Pons (tissue), 1 donor: ENCODE measurements at places on chromosomes 12 and 14.
A peak's percentile ranks its signal among the peaks of the same experiment; 100 is the strongest.

DNA sequence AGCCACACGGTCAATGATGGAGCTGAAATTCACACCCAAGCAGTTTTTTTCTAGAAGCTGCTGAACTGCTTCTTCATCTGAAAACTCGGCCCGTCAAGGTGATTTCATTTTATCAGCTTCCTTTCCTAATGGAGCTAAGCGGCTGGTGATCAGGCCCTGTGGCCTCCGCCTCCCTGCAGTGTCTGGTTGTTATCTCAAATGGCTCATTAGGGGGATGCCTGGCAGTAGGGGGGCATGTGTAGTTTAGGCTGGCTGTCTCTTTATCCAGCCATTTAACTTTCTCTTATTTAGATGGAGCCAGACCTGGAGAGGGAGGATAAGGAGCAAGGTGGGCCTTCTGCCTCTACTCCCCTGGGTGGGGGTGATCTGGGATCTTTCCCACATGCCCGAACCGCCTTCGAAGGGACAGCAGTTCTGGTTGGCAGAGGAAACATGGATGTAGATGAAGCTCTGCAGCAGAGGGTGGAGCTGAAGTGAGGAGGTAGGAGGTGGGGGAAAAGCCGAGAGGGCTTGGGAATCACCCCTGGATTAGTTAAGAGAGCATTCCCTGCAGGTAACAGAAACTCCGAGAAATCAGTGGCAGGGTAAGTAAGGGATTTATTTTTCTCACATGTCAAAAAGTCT, 64.4 kb downstream of the TGFB3 start:
- no peak for DNase-seq

- no peak for DNase-seq
These were observed 20.6 kb downstream of the GNG2 start for GRCh38 chr14:51880835-51881580.

DNA sequence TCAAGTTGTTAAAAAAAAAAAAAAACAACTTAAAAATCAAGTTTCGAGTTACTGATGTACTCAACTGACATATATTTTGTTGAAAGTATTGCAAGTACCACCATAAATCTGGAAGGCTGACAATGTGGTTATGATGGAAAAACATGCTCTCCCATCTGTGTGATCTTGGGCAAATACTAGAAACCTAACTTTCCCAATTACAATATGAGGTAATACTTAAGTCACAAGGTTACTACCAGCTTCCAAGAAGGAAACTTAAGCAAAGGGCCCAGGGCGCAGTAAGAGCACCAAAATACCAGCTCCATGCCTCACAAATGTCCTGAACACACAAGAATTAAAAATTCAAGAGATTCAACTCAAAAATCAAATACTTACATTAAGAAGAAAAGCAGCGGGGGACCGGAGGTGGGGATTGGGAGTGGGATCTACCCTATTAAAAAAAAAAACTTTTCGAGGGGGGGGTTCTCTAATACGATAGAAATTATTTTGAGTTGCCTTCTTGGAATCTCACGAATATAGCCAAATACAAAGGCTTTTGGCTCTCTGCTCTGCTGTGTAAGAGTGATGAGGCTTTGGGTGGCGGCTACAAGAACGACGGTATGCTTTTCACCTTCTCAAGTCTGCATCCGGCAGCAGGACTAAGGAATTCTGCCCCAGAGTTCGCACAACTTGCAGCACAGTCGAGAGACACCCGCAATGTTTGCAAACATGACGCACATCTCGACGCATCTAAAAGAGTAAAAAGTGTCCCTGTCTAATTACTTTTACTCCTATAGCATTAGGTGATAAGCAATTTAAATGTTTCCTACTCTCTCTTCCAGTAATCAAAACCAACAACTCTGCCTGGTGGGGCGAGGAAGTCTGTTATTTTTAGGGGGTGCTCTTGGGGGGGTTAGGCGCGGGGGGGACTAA, 1.1 kb downstream of the SAV1 start:
- DNase-seq, result peak; percentile 49

- peak; percentile 58 for DNase-seq
These were observed 62.2 kb downstream of the GNG2 start for GRCh38 chr14:51922624-51923023.

DNA sequence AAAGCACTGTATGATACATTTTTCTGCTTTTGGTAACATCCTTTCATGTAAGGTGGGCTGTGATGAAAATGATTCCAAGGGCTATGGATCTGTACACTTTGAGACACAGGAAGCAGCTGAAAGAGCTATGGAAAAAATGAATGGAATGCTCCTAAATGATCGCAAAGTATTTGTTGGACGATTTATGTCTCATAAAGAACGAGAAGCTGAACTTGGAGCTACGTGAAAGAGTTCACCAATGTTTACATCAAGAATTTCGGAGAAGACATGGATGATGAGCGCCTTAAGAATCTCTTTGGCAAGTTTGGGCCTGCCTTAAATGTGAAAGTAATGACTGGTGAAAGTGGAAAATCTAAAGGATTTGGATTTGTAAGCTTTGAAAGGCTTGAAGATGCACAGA, 22.1 kb upstream of the SRGAP1 start:
- DNase-seq, result no peak
